ENCODE measurements at places on chromosomes 4 and X. TPM values are rescaled to one million over a fixed set of nuclear protein-coding genes. Genes with fewer than 3 reads are reported as not detected.

DCAF8L2 gene
- not detected for total RNA-seq

DCHS2 gene
- total RNA-seq, result not detected

PAK3 gene
- not detected for total RNA-seq

LINC00632 gene
- total RNA-seq, result 1.7 TPM

RHOXF2 gene
- not detected for total RNA-seq

ARAP2 gene
- total RNA-seq, result 0.36 TPM

ITIH6 gene
- total RNA-seq, result not detected

DSPP gene
- total RNA-seq, result not detected

PDLIM3 gene
- total RNA-seq, result 0.10 TPM

UGT2B17 gene
- total RNA-seq, result not detected

SPINK2 gene
- total RNA-seq, result 0.18 TPM

GLRB gene
- total RNA-seq, result 0.96 TPM

F11 gene
- total RNA-seq, result not detected

PAGE1 gene
- 0.29 TPM for total RNA-seq

WDR17 gene
- 2.0 TPM for total RNA-seq

COX7B2 gene
- not detected for total RNA-seq

RAB39B gene
- total RNA-seq, result 0.83 TPM

KCTD8 gene
- total RNA-seq, result not detected

JAKMIP1 gene
- 0.05 TPM for total RNA-seq

CT45A1 gene
- not detected for total RNA-seq

USP38 gene
- 8.7 TPM for total RNA-seq

FRMD7 gene
- not detected for total RNA-seq

TACR3 gene
- total RNA-seq, result not detected

SLC2A9 gene
- 0.31 TPM for total RNA-seq

RTL3 gene
- 0.14 TPM for total RNA-seq

TRIM61 gene
- total RNA-seq, result not detected

SMIM31 gene
- total RNA-seq, result not detected

AKAP14 gene
- total RNA-seq, result not detected

NOX1 gene
- total RNA-seq, result 0.07 TPM

FAM120C gene
- 6.3 TPM for total RNA-seq

ETNPPL gene
- total RNA-seq, result 0.05 TPM

NWD2 gene
- total RNA-seq, result 0.01 TPM

PDGFC gene
- 2.4 TPM for total RNA-seq

GAGE12H gene
- not detected for total RNA-seq

SPIN2A gene
- total RNA-seq, result 0.15 TPM

NXF2 gene
- total RNA-seq, result not detected

ASB12 gene
- not detected for total RNA-seq

KDR gene
- 0.10 TPM for total RNA-seq

SHROOM2 gene
- 0.86 TPM for total RNA-seq

SMIM43 gene
- 0.21 TPM for total RNA-seq

PRICKLE3 gene
- total RNA-seq, result 14.4 TPM

FABP2 gene
- total RNA-seq, result not detected

ABCD1 gene
- total RNA-seq, result 3.6 TPM

HTN3 gene
- not detected for total RNA-seq

ARMCX1 gene
- 0.48 TPM for total RNA-seq

CPLX1 gene
- 0.61 TPM for total RNA-seq

NUDT10 gene
- total RNA-seq, result 1.2 TPM

HMX1 gene
- 0.13 TPM for total RNA-seq

TMPRSS11D gene
- total RNA-seq, result not detected

CLDN24 gene
- total RNA-seq, result not detected

NALF2 gene
- total RNA-seq, result 5.2 TPM

CLNK gene
- total RNA-seq, result not detected

BTC gene
- total RNA-seq, result 1.1 TPM

CTAG1B gene
- not detected for total RNA-seq

NXF2B gene
- not detected for total RNA-seq

Measured in A549 treated with Hydrocortisone at 1 μM for 4 hours (cell line).